NCI-H187 (cell line): ENCODE measurements at places on chromosomes 7 and 10.

DNA sequence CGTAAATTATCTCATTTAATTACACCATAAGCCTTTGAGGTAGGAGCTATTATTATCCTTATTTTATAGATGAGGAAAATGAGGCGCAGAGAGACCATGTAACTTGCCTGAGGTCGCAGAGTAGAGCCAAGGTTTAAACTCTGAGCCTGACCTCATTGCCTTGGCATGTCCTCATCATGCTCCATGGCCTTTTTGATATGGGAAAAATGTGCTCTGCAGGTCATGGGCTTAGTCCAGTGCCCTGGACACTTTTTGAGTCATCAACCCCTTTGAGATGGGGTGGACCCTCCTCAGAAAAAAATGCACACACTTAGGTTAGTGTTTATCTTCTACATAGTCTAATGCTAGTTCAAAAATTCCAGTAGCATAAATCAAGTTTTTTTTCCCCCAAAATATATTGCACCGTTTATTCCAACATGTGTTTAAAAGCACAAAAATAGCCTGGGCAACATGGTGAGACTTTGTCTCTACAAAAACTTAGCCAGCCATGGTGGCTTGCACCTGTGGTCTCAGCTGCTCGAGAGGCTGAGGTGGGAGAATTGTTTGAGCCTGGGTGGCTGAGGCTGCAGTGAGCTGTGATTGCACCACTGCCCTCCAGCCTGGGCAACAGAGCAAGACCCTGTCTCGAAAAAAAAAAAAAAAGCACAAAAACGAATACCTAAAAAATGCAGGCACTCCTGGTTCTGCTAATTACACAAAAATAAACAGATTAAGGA lies 28.6 kb upstream of the TMEM178B start:
- DNase-seq: no peak

GRCh38 chr10:34295142-34295548 lies 520.0 kb downstream of the PARD3 start:
- DNase-seq: no peak

DNA sequence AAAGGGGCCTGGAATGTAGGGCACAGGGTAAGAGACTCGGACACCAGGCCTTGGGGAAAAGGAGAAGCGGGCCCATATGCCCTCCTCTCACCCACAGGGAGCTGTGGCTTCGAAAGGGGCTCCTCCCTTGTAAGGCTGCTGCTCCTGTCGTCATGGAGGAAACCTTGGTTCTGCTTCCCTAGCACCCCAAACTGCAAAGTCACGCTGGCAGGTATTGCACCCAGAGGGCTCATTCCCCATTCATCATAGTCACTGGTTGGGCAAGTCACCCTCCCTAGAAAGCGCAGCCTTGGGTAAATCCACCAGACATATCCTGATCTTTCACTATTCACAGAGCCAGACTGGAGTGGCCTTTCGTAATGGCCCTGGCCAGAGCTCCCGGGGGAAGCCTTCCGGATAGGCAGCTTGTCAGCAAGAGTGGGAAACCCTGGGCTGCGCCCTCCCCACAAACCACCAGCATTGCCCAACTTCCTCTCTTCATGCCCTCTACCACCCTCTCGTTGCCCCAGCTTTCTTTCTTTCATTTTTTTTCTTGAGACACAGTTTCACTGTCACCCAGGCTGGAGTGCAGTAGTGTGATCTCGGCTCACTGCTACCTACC lies 121.0 kb downstream of the HIP1 start:
- DNase-seq: no peak

DNA sequence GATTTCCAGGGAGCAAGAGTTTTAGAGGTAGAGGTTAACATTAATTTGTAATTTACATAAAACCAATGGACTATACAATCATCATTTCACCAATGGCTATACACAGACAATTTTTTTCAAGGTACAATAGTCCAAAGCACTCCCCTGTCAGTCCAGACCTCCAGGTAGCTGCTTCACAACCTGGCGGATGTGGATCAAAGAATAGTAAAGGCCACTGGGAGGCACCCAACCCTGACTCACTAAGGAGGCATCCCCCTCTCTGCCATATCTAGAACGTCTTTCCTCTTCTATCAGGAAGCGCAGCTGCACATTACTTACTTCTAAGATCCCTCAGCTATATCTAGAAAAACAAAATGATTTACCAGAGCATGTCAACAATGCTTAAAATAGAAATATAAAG lies 217.7 kb upstream of the AOAH start:
- no peak for DNase-seq

DNA sequence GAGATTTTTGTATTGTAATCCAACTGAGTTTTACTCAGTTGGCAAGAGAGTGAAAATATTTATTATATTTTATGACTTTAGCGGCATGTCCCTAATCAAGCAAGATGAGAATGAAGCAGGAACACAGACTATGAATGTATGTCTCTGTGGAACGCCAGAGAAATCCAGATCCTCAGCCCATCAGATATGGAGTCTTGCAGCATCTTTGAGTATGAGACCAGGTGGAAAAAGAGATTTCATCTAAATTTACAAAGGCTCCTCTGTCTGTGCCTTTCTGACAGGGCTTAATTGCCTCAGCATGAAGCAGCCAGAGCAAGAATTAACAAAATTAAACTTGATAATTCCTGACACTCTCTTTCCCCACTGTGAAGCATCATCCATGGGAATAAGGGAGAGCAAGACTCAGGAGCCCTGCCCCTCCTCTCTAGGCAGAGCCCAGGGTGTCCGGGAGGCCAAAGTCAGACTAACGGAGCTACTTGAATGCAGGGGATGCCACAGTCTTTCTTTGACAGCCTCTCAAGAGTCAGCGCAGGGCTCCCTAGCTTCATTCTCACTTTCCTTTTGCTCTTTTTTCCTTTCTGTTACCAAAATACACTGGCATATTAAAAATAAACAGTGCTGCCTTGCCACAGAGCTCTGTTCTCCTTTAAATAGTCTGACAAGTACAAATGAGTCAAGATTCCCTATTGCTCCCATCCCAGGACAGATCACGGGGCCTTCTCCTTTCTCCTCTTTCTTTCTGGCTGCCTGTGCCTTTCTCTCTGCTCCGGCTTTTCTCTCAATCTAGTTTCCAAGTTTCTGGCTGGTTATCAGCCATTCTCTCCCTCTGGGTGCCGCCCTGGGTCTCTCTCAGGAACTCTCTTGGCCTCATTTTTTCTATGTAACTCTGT lies 132.2 kb upstream of the INHBA start:
- no peak for DNase-seq

- no peak for DNase-seq
These were observed 100.1 kb downstream of the HOXA1 start for GRCh38 chr7:26995666-26996065.
